ENCODE measurements at places on chromosomes 2 and 18.

DNA sequence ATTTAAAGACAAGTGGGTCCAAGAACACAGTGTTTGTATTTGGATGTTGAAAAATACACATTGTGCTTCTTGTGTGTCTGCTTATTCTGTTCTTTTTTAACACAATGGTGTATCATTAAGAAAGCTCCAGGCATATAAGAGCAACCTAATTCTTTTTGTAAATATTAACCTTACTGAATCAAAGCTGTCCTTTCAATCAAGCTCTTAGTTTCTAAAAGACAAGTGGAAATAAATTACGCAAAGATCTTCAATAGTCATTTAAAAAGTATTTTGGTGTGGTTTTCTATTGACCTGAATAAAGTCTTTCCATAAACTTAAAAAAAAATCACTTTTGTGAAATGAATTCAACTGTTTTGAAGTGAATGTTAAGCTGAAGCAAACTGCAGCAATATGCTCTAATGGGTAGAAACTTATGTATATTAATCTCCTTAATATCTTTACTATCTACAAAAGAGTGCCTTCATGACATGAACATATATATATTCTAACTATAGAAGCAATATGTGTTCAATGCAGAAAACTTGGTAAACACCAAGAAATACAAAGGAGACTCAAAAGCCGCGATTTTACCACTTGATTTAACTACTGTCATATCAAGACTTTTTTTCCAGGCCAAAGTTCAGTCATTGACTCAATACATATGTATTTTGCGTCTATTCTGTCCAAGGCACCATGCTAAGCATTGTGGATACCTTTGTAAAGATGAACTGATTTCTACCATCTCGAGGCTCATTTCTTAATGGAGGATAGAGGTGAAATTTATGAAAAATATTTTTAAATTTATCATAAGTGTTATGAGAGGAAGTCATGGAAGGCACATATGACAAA, 97.7 kb downstream of the ARHGAP15 start:
- no peak for DNase-seq

DNA sequence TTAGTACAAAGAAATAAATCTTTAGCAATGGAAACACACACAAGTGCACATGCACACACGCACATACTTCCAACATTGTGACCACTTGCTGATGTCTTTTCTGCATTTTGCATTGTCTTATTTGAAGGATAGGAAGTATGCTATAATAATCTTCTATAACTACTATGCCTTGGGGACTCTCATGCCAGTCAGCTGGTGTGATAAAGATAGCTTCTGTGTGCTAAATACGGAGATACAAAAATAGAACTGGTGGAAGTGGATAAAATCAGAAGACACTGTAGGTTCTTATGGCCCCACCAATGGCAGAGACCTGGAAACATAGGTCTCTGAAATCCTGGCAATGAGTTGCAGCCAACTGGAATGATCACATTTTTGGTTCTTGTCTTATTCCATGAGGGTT, 31.5 kb upstream of the RASGRP3 start:
- DNase-seq = no peak

GRCh38 chr2:227407591-227408151, 19.9 kb upstream of the SCYGR1 start:
- DNase-seq = no peak

- DNase-seq = no peak
Measured at GRCh38 chr2:207867056-207867455, 97.3 kb upstream of the FZD5 start.

DNA sequence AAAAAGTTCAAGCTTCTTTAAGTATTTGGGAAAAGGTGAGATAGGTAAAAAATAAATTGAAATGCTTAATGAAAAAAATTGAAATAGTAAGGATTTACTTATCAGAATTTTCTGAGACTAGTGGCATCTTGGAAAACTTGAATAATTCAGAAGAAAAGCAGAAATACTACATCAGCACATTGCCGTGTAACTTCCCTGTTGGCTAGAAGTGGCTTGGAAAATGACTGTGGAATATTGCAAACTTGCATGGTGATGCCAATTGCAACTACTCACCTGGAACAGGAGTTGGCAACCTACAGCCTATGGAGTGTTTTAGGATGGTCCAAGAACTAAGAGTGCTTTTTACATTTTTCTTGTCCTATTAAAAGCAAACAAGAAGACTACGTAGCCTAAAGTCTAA, 603.5 kb upstream of the VRK2 start:
- no peak for DNase-seq

DNA sequence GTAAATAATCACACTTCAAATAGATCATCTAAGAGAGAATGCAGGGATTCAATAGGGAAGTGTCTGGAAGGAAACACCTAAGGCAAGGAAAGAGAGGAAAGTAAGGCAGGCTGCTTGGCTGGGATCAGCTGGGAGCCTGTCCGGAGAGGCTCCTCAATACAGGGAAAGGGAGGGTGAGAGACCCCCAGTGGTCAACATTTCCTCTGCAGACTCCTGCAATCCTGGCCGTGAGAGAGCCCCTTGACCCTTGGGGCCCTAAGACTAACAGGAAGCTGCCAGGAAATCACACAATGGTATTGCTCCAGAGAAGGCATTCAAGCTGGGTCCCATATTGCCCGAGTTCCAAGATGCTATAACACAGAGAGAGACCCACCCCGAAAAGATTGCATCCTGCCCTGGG, 549.4 kb downstream of the NYAP2 start:
- no peak for DNase-seq

- no peak for DNase-seq
Measured at GRCh38 chr2:187640926-187641510, 86.8 kb upstream of the TFPI start.

- no peak for DNase-seq
Measured at GRCh38 chr2:38109732-38110181, 33.8 kb upstream of the CYP1B1 start.

- no peak for DNase-seq
Measured at GRCh38 chr2:12507295-12507694, 209.4 kb upstream of the TRIB2 start.

DNA sequence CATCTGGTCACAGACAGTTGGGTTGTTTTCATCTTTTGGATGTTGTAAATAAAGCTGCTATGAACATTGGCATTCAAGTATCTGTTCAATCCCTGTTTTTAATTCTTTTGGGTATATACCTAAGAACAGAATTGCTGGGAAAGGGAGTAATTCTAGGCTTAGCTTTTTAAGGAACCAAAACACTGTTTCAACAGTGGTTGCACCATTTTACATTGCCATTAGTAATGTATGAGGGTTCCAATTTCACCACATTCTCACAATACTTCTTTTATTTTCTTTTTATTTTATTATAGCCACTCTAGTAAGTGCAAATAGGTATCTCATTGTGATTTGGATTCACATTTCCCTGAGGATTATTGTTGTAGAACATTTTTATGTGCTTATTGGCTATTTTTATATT, 108.9 kb upstream of the GLS start:
- DNase-seq = no peak
